ENCODE measurements at places on chromosomes 12 and 14.

- DNase-seq, result no peak
These were observed 90.9 kb downstream of the B4GALNT3 start for GRCh38 chr12:550473-551260.

GRCh38 chr14:61478971-61479473 lies 157.6 kb downstream of the PRKCH start:
- DNase-seq, result no peak

- DNase-seq, result no peak
These were observed 110.5 kb downstream of the TGFB3 start for GRCh38 chr14:75871181-75871880.

DNA sequence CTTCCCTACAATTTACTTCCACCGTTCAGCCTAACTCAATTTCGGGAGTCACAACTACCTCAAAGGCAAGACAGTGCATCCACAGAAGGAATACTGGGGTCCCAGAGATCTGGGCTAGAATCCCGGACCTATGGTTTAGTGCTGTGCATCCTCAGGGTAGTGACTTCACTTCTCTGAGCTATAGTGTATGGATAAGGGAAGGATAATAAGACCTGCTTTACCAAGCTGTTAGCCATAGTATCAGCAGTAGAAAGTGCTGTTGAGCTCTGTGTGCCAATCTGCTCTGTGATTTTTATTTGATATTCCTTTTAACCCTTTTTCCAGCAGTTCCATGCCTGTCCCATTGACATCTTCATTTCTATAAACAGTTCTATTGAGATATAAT lies 1044.3 kb downstream of the BCL11B start:
- no peak for DNase-seq

DNA sequence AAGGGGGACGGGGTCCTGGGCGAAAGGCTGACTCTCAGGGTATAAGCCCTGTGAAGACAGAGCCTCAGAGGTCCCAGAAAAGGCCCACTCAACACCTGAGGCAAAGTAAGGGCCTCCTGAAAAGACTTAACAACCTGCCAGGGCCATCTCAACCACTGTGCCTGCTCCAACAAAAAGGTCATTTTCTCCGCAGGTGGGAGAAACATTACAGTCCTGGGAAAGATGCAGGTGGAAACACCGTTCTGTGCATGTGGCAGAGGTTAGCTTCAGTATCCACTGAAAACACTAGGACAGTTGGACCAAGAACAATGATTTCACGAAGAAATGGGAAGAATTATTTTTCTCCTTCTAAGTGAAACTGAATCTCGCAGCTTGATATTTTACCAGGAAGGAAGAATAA lies 50.9 kb downstream of the CCDC88C start:
- no peak for DNase-seq

DNA sequence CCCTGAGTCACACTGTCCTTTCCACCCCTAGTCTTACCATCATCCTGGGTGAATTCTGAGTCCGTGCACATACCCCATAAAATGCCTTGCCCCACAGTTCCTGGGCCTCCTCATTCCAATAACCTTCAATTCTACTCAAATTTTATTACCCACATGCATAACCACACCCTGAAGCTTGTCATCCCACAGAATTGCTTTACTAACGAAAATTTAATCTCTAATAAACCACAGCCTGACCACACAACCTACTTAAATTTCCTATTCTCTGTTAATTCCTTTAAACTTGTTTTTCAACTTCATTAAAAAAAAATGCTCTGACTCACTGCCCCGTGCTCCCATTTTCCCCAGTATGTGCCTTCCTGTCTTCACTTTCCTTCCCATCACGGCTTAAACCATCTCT lies 205.9 kb downstream of the PHLDA1 start:
- no peak for DNase-seq

- no peak for DNase-seq
These were observed 65.0 kb upstream of the ARHGAP5 start for GRCh38 chr14:32012062-32012461.

- DNase-seq, result no peak
These were observed 25.1 kb downstream of the GRIP1 start for GRCh38 chr12:66653796-66654195.

DNA sequence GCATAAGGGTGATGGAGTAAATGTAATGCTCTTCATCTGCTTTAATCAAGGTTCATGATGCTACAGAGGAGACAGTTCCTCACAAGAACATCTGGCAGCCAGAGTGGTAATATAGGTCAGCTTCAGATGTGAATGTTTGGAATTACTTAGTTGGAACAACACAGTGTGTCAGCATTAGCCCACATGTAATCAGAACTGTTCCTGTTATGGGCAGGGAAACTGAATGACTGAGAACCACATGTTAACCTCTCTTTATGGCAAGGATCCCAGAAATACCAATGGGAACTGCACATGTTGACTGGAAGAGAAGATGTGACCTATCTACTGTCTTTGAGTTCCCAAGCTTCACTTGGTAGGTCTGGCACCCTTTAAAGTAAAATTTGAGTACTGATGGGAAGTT lies 390.1 kb upstream of the PDE3A start:
- DNase-seq, result no peak

DNA sequence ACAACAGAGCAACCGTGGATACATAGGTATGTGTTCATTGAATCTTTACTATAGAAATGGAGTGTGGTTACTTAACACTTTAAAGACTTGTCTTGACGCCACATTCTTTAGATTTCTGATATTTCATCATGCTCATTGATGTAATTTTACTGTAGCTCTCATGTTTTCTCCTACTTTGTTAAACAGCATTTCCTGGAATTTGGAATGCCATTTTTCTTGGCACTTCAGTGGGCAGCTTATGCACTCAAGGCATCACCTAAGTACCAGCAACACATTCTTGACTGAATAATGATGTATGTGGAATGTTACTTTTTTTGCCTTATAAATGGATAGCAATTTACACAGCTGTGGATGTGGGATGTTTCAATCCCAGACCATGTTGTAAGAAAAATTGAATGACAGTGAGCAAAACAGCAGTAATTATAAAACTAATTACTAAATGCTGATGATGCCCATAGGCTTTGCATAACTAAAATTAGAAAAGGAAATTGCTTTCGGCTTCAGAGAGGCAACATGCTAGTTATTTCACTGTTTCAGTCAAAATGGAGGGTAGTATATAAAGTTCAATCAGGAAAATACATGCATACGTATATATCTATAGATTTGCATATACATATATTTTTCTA lies 298.5 kb downstream of the NPAS3 start:
- no peak for DNase-seq

- no peak for DNase-seq
These were observed 26.8 kb downstream of the PCNX1 start for GRCh38 chr14:70934084-70934483.
